Cortex of kidney (tissue), 1 donor: ENCODE measurements at places on chromosomes 16 and 17.

- DNase-seq: no peak
These were observed 23.0 kb downstream of the ARHGAP27 start for GRCh38 chr17:45409659-45410076.

DNA sequence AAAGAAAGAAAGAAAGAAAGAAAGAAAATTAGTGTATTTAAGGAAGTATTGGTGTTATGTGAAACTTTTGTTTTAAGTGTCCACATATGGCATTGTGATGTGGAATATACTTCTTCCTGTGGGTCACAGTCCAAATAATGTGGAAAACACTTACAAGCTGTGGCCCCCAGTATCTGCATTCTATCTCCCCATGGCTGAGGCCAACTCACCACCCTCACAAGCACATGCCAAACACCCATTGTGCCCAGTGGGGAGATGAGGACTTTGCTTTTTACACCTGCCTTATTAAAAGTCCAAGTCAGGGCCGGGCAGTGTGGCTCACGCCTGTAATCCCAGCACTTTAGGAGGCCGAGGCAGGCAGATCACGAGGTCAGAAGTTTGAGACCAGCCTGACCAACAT, 4.0 kb upstream of the P2RX5 start:
- no peak for DNase-seq

GRCh38 chr16:58863042-58863441, 128.9 kb upstream of the GOT2 start:
- no peak for DNase-seq

DNA sequence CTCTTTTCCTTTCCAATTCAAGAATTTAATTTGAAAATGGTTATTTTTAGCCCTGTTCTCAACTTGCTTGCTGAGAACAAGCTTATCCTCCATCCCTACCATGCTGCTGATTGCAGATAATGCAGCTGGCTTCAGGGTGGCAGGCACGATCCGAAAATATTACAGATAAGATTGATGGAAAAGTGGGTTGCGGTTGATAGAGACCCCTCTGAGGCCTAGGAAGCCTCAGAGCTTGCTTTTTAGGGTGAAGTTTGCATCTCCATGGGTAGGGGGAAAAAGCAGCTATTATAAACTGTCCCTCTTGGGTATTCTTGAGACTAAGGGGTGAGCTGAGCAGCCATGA, 116.5 kb upstream of the GOT2 start:
- DNase-seq: no peak
